ENCODE measurements at places on chromosomes 12 and 14.

DNA sequence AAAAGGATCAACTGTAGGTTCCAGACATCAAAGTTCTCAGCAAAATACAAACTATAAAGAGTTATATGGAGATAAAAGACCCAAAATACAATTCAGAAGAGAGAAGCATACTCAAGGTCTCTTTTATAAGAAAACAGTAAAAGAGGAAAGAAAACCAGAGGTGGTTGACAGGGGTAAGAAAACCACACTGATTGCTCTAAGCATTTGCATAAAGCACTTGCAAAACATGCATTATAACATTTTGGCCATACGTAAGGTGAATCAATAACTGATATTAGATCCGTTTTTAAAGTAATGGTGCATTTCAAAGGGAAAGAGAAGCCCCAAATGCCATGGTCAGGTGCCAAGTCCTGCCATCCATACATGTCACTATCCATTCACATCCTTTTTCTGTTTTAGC, 5.9 kb downstream of the DDHD1 start:
- peak; percentile 34 for DNase-seq

DNA sequence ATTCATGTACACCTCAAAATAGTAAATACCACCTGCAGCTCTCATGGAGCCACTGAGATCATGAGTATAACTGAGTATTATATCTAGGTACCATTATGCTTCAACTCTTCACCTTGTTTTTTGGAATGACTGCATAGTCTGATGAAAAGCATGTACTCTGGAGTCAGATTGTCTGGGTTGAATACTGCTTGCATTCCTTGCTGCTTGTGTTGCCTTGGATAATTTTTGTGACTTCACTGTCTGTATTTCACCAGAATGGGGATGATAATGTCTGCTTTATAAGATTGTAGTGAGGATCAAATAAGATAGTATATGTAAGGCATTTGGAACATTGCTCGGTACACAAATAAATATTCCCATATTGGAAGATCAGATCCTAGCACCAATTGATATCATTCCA, 54.2 kb downstream of the SUSD6 start:
- DNase-seq, result no peak

DNA sequence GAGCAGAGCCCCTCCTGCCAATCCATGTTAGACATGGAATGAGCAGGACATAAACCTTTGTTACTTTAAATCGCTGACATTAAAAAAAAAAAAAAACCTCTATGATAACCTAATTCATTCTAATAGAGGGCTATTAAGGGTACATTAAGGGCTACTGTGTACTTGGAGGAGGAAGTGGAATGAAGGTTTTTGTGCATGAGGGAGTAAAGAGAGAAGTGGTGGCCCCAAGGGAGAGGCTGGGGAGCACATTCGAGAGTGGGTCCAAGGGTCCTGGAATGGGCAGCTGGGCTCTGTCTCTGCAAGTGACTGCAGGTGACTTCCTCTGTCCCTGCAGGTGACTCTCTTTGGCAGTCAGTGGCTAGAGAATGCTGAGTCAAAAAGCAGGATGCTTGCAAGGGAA, 32.1 kb upstream of the PTGDR start:
- no peak for DNase-seq

DNA sequence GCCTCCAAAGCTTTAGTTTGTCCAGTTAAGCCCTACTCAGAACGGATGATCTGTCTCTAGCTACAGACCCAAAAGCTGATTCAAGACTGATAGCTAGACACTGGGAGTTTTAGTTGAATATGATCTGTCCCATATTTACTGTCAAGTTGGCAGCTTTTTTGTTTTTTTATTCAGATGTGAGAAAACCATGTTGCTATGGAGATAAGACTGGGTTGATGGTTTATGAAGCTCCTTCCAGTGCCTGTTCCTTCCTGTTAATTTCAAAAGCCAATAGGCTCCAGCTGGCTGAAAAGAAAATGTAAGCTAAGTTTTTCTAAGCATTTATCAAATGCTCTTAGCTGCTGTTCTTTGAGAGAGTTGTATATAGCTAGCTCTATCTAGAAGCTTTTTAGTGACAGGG, 4.7 kb downstream of the DYNLL1 start:
- DNase-seq, result peak; percentile 10

- peak; percentile 54 for DNase-seq
Observed at GRCh38 chr14:35814371-35815005, 5.4 kb upstream of the RALGAPA1 start.

DNA sequence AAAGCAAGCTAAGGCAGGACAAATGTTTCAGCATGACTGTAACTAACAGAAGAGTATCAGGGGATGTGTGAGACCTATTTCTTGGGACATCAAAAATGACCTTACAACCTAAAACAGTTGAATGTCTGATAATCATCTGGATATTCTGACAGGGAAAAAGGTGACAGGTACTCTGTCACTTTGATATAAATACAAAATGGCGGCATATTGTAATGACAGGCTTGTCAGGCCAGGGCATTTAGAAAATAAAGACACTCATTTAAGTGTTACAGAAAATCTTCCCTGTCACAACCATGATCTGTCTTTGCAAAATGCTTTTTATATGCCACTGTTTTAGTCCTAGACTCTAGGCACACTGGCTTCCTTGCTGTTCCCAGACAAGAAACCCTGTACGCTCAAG, 1033.3 kb upstream of the FLRT2 start:
- no peak for DNase-seq

DNA sequence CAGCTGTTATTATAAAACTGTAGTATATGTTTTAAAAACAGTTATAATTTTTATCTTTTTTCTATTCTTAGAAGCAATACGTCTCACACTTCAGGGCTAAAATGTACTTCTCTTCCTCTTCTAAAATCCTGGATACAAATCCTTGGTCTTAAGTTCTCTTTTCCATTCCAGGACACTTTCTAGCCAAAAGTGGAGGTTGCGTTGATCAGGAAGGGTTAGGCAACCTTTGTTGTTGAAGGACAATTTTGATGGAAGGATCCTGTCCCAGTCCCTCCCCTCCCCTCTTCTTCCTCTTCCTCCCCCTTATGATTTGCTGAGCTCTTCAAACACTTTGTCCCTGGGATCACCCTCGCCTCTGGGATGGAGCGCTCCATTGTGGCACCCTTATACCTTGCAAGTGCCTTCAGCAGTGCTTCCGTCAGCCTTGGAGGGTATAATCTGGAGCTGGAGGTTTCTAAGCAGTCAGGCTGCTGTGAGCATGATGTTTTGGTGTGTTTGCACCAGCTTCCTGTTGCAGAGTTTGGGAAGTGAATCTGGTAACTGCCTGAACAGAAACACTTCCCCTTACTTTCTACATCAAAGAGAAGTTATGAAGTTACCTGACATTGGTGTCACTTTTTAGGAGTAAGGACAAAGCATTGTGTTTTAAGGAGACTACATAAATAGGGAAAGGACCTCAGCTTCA, 87.4 kb upstream of the SLC38A2 start:
- DNase-seq, result peak; percentile 91

DNA sequence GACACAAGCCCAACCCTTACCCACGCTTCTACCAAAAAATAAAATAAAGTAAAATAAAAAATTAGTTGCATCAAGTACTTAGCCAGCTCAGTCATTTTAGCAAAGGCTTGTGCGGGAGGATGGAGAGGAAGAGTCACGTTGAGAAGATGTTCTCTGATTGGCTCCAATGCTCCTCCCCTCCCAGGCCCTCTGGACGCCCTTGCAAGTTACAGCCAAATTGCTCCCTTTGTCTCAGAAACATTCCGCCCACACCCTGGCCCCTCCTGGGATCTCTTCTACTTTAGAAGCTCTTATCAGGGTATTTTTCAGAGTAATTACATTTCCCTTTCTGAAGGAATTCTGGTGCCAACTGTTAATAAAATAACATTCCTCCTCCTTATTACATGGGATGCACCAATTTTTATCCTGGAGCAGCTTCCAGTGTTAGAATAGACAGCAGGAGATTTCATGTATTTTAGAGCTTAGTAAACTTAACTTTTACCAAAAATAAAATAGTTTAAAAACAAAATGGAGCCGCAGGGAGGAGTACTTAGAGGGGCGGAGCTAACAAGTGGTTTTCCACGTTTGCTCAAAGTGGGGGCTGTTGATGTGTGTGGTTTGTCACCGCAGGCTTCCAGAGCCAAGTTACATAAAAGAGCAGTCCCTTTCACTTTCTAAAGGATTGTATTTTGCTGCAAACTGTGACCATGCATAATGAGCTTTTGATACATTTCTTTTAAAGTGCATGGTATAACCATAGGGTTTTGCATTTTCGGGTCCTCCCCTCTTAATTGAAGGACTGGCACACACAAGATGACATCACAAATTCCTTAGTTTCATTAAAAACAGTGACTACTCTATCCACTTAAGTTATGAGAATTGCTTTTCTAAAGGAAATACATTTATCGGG, 71.7 kb upstream of the RAP1B start:
- peak; percentile 96 for DNase-seq

DNA sequence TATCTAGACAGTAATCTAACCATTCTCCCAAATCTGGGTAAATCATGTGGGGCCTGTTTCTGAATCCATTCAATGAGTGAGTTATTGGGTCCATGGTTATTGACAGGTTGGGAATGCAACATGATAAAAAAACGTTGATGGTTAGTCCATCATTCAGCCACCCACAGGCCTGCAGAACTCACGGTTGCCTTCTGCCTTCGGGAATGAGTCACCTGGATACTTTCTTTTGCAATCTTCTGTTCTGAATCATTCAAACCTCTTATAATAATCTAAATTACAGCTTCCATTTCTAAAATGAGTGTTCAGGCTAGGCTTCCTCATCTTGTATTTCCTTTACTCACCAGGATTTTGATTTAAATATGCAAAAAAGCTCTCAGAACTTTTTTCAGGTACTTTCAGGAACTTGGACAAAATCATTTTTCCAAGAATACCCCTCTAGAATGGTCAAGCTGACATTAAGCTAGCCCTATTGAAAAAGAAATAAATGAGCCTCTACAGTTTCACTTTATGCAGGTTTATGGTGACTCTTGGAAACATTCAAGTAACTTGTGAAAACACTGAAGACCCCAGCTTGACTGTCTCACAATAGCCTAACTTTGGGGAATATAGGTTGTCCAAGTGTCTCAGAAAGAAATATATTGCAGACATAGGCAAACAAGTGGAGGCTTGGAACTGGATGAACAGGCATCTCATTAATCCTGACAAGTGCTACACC, 94.4 kb downstream of the KCNK10 start:
- no peak for DNase-seq

- DNase-seq, result no peak
Observed at GRCh38 chr14:33987565-33988080, 36.7 kb upstream of the EGLN3 start.

GRCh38 chr14:64711039-64711438, 6.8 kb downstream of the PLEKHG3 start:
- DNase-seq, result peak; percentile 27

DNA sequence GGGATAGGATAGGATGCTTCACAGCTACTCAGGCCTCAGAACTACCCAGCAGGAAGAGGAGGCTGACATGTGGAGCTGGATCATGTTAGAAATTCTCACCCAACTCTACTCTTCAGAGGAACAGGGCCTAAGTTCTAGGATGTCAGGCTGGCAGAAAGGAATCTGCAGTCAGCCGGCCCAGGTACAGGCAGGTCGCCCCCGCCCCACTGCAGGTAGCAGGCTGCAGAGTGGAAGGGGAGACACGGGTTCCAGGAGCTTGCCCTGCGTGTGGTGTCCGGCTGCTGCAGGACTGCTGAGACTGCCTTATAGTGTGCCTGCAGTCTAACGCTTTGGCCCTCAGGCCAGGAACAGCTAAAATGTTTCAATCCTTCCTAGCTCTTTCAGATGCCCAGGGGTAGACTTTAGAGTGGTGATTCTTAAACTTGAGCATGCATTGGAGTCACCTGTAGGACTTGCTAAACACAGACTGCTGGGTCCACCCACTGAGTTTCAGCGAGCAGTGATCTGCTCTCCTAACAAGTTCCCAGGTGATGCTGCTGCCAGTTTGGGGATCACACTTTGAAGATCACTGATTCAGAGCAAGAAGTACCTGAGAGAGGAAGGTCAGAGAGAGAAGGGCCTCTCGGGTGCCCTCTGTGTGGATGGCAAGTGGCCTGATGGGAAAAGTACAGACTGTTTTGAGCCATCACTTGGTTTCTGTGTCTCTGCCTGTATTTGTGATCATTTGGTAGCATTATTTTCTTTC, 153.6 kb downstream of the PPM1H start:
- DNase-seq, result no peak

GRCh38 chr12:96140174-96140573, 54.0 kb upstream of the ELK3 start:
- DNase-seq, result peak; percentile 83

GRCh38 chr14:35553808-35554207, 19.8 kb downstream of the INSM2 start:
- no peak for DNase-seq

DNA sequence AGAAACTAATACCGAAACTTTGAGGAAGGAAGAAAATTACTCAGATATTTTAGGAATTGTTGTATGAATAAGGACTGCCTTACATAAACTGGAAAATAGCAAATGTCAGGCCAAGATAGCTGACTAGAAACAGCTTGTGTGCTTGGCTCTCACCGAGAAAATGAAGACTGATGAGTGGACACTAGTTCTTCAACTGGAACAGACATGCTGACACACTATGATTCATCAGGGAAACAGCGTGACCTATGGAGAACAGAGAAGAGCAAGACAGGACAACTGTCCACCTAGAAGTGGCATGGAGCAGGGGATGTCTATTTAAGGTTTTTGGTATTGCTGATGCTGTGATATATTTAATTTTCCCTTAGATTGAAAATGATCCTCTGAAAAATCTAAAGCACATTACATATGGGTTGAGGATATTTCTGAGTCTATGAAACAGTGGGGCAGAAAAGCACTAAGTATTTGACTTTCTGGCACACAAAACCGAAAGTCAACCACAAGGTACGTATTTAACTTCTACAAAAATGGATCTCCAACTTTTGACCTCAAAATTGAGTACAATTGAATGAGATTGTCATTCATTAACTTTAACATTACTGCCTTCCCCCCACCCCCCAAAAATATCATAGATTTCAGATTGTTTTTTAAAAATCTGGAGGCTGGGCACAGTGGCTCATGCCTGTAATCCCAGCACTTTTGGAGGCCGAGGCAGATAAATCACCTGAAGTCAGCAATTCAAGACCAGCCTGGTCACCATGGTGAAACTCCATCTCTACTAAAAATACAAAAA, 863.2 kb downstream of the LRFN5 start:
- no peak for DNase-seq

DNA sequence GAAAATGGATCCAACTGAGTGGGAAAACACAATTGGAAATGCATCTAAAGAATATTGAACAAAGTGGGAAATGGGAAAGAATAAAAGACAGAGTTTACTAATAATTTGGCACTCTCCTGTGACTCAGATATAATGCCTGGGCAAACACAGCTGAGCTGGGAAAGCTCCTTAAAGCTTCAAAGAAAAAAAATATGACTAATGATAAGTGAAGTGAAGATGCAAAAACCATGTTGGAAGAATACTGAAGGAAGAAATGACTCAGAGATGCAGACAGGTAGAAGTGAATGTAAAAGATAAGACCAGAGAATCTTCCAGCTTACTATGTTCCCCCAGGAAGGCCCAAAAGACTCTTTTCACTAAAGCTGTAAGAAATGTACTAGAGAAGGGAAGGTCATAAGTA, 62.4 kb upstream of the FOXG1 start:
- no peak for DNase-seq

GRCh38 chr12:68559984-68560850, 50.5 kb upstream of the RAP1B start:
- DNase-seq, result peak; percentile 96

GRCh38 chr12:88035907-88036289, 6.7 kb upstream of the C12orf50 start:
- DNase-seq, result no peak
